Stimulated activated CD4-positive, alpha-beta T cell treated with anti-CD3 and anti-CD28 coated beads, Interleukin-1b, Interleukin-23, amount 100 ng/mL, for 1 hour (primary cell): ENCODE measurements at places on chromosomes 13 and 19.

DNA sequence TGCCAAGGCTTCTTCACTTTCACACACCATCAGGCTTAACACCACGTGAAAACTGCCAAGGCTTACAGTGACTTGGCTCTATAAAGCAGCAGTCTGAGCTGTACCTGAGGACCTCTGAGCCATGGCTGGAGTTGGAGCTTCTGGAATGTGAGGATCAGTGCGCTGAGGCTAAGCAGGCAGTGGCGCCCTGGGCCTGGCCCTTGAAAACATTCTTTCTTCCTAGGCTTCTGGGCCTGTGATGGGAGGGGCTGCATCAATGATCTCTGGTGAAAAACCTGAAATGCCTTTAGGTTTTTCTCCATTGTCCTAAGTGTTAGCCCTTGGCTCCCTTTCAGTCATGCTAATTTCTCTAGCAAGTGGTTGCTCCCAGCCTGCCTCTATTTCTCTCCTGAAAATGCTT, 192.5 kb upstream of the PCDH20 start:
- DNase-seq = no peak

GRCh38 chr13:113150550-113151365, 7.7 kb upstream of the PROZ start:
- DNase-seq = no peak

GRCh38 chr13:46178143-46178542, 3.8 kb downstream of the LCP1 start:
- no peak for DNase-seq

DNA sequence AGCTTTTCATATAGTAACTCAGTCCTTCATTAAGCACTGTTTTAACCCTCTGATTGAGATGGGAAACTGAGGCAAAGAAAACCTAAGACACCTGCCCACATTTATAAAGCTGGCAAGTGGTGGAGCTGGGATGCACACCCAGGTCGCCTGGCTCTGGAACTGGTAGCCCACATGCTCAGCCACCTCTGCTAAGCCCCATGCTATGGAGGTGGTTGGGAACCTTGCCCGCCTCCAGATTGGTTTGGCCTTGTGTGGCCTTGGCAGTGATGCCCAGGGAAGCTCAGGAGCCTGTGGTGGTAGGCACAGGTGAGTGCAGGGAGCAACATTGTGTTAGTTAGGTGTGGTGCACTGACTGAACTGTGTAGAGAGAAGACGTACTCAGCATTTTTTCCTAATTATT, 370.2 kb downstream of the MTUS2 start:
- DNase-seq = no peak

- DNase-seq = no peak
Measured at GRCh38 chr19:19447536-19448237, 42.2 kb downstream of the GATAD2A start.

DNA sequence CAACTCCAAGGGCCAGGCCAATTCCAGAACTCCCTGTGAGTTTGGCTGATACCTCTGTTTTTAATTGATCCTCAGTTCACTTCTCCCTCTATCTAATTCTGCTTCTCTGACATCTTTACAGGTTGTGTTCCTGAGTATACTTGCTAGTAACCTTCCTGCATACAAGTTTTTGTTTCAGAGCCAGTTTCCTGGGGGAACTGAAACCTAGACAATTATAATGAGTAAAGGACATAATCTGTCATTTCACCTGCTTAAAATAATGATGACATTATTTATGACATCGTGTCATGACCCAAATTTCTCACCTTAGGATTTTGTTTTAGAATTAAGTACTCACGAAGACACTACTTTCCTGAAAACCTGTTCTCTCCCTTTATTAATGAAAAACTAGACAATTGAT, 12.5 kb upstream of the MYCBP2 start:
- DNase-seq = no peak

- DNase-seq = no peak
Measured at GRCh38 chr19:58562122-58563033, 4.0 kb upstream of the UBE2M start.

GRCh38 chr13:23352161-23352560, 81.3 kb downstream of the SACS start:
- no peak for DNase-seq

- DNase-seq = no peak
Measured at GRCh38 chr13:94312511-94313216, 166.8 kb downstream of the DCT start.

DNA sequence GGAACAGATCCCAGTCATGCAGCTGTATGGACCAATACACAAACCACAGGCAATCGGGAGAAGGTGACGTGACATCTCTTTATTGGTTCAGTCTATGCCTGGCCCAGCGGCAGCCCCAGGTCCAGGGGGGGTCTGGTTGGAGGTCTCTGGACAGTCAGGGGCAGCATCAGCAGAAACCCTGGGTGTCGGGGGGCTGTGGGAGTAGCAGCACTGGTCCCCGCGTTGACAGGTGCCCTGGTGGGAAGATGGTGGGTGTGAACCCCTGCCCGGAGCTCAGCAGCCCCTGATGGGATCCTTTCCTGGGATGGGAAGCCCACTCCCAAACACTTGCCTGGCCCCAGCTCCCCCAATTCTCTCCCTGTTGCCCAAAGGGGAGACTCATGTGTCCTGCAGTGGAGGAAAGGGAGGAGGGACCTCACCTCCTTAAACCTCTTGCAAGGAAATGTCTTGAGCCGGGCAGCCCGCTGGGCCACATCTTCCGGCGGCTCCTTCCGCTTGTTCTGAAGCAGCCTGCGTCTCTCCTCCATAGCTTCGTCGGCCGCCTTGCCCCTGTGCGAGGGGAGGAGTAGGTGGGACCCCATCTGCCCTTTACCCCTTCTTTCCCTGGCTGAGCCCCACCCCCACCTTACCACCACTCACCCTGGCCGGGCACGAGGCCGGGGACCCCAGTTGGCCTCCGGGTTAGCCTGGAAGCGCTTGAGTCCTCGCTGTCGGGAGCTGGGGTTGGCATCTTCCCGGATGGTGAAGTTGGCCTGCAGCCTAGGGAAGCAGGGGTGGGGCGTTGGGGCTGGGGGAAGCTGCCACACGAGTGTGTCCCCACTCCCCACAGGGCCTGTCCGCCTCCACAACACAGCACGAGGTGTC, 2.4 kb upstream of the LYL1 start:
- no peak for DNase-seq

- DNase-seq = no peak
Measured at GRCh38 chr19:32458500-32459123, 53.0 kb downstream of the DPY19L3 start.

GRCh38 chr13:27293076-27293691, 22.6 kb downstream of the RASL11A start:
- DNase-seq = no peak

DNA sequence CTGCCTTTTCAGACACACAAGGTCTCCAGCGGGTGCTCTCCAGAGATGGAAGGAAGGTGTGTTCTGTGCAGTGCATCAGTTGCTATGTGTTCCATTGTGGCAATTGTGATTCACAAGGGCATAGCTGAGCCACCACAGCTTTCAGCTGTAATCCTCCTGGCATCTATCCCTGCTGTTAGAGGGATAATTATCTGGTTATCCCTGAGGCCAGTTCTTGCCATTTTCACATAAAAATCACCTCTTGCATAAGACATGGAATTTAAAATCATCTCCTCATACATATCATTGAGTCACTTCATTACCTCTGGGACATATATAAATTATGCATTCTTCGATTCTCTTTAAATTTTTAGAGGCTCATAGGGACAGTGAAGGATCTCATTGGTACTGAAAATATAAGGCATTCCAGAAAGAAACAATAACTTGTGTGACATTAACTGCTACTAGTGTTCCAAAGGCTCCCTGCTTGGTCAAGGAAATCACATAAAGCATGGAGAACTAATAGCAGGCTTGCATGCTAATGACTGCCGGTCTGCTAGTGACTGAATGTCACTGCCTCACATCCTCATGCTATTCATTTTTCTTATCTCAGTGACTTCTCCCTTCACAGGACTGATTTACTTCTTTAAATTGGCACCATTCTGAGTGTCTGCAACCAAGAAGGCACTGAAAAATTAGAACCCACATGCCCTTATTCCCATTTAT, 214.0 kb downstream of the ENOX1 start:
- DNase-seq = no peak

- DNase-seq = no peak
Measured at GRCh38 chr19:54485851-54486250, 12.8 kb upstream of the CDC42EP5 start.

DNA sequence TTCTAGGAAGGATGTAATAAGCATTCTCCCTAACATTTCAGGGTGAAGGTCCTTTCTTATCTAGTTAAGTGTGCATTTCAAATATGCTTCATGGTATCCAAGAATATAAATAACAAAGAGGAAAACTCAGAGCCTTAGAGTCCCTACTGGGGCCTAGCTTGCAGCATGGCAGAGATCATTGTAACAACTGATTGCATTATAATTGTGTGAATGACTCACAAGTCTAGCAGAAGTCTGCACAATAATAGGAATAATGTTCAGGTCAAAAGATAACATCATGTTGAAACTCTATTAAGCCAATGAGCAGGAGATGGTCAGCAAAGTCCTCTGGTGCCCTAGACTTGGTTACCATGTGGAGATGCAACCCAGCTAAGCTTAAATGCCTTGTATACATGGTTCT, 3.4 kb downstream of the POSTN start:
- DNase-seq = no peak

DNA sequence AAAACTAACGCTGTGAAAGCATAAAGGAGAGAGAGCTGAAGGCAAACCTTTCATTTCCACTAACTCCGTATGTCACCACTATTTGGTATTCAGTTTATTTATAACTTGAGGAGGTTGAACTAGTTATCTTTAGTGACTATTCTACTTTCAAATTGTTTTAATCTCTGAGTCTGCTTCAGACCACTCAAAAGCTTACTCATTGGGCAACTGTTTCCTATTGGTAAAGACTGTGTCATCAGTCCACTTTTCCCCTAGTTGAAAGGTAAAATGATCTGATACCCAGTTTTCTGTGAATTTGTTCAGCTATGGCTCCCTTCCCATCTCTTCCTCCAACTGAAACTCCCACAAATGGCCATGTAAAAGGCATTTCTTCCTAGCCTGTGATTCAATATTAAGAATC, 39.1 kb downstream of the TEX26 start:
- DNase-seq = no peak

DNA sequence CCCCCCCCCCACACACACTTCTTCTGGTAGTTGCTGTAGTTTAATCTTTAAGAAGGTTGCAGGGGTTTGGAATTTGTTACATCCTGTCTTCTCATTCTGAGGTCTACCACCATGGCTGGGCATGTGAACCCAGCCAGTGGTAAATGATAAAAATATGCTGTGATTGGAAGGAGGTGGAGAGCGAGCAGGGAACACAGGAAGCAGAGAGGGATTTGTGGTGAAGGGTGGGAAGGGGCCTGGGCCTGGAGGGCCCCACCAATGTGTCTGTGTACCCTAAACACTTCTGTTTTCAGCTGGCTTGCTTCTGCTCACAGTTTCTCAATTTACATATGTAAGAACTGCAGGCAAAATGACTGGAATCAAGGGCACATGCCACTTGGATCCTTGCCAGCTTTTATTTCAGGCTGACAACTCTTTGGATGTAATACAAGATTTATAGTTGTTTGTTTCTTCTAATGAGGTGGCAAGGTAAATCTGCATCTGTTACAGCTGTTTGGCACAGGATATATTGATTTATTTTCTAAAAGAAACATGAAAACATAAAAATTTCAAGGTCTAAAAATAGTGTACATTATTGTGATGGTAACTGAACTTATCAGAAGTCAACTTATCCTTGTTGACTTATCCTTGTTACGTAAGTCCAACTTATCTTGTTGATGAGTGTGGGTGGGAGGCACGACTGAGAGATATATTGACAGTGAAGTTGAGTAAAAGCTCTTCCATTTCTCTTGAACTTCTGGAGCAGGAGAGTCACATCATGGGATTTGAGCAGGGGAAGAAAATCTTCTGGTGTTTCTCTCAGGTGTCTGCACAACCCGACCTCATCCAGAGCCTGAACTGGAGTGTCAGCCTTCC, 313.2 kb downstream of the SHISA2 start:
- DNase-seq = no peak

DNA sequence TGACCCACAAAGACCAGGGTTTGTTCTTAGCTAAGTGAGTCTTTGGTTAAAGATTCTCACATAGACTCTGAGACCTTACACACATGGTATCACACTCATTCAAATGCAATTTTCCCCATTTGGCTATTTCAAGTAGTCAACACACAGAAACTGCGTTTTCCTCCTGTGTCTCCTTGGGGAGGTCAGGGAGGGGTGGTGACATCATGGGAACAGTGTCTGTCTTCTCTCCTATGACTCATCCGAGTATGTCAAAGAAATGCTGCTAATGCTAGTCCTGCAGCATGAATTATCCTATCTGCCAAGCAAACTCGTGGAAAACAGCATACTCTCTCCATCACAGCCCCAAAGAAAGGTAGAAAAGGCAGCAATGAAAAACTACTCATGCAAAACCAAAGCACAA, 100.2 kb downstream of the ENOX1 start:
- no peak for DNase-seq

DNA sequence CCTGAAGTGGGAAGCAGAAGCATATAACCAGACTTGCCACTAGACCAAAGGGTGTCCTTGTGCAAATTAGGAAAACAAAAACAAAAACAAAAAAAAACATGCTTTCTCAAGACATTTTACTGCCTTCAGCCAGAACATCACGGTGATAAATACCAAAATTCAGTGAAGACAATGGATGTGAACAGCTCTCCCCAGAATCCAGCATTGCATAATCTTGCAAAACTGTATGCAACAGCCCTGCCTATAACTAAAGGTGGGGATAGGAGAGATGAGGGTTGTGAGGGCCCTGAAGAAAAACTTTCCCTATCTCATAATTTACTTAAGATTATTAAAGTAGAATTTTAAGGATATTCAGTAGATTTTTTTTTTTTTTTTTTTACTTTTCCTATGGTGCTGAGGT, 24.9 kb upstream of the NDFIP2 start:
- DNase-seq = no peak

GRCh38 chr13:45748941-45749759, 47.0 kb downstream of the CBY2 start:
- no peak for DNase-seq

DNA sequence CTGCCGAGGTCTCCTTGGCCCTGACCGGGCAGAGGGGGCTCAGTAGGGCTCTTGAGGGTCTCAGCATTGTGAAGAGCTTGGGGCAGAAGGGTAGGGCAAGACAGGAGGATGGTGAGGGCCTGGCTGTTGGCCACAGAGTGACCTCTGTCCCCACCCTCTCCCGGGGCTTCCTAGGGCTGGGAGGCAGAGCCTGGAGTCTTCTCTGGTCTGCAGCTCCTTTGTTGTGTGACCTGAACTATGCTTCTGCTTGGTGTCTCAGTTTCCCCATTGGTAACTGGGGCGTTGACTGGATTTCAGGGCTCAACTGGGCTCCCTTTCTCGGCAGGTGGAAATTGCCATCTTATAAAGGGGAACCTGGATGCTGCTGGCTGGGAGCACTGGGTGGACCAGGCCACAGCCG, 30.1 kb upstream of the PEPD start:
- DNase-seq = no peak

DNA sequence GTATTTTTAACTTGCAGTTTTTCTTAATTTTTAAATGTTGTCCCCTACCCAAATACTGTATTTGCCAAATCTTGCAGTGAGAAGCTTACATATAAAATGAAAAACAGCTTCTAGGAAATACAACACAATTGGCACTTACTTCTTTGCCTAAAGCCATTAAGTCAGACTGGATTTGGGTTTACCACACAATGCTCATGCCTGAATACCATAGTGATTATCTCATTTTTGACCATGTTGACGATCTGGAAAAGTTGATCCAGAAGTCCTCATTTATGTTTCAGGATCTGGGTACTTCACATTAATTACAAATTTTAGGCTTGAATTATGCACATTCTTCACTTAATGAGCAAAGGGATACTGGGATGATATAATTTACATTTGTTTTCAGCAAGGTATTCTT, 2.4 kb downstream of the RNF6 start:
- no peak for DNase-seq

- DNase-seq = no peak
Measured at GRCh38 chr19:3954107-3954506, 16.8 kb downstream of the DAPK3 start.

- DNase-seq = no peak
Measured at GRCh38 chr13:92734068-92734467, 492.5 kb upstream of the GPC6 start.
